ENCODE measurements at places on chromosomes 12 and 14.

DNA sequence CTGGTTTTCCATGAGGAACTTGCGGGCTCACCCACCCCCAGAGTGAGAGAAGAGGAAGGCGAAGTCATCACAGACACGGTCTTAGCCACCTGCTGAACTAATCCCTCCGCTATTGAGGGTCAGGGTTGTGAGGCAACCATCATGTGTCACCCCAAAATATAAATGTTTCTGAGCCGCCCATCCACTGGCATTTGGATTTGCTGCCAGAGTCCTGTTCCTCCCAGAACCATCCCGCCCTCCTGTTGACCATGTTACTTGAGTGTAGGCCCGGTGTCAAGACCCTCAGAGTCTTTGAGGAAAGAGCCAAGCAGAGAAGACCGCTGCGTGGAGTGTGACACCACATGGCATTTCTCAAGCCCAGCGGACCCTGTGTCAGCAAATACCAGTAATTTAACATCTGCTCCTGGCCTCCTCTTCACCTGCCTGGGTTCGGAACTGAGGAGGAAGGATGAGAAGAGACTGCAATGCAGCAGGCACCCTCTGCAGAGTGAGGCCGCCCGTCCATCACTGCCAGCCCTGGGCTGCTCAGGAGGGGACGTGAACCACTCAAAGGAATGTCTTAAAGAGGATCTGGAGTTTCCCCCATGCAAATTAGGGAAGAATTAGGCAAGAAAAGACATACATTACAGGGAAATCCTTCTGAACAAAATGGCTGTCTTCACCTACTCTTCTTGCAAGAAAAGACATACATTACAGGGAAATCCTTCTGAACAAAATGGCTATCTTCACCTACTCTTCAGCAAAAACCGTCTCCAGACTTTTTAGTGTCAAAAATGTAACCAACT lies 100.4 kb downstream of the FBXL14 start:
- H3K36me3 ChIP-seq = peaks cover 17% of the 10 kb centered on the region
- no peaks in the 10 kb centered on the region for H3K27me3 ChIP-seq
- no peak overlapping the region for H3K4me3 ChIP-seq
- no peak overlapping the region for H3K27ac ChIP-seq
- no peak for DNase-seq

DNA sequence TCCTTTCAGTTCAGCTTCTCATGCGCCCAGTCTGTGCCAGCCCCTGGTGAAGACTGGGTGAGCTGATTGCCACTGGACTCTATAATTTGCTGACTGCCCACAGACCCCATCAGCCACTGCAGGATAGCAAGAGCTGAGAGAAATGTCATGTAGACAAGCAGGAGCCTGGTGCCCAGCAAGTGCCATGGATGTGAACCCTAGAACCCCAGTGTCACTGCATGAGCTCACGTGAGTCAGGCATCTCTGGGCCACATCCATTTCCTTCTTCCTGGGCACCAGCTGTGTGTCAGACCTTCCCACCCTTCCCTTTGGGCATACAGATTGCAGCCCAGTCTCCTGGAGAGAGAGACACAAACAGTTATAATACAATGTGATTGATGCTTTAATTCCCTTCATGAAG lies 73.8 kb downstream of the NTF3 start:
- H3K27me3 ChIP-seq = no peaks in the 10 kb centered on the region
- no peak overlapping the region for H3K27ac ChIP-seq
- no peaks in the 10 kb centered on the region for H3K36me3 ChIP-seq
- no peak overlapping the region for H3K4me3 ChIP-seq
- DNase-seq = no peak

DNA sequence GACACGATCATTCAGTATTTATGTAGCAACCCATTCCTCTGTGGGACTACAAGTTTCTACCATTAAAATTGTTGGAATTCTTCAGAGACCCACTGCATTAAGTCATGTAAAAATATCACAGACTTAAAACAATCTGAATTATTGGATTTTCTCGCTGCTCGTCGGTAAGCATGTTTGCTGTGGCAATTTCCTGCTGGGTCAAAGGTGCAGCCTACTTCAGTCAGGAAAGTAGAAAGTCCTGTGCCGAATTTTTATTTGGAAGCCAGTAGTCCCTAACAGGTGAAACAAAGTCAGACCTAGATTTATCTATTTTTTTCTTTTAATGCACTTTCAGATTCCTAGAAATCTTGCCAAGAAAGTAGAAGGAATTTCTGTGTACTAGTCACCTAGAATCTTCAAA lies 110.4 kb upstream of the MYL2 start:
- peaks cover 22% of the 10 kb centered on the region for H3K4me1 ChIP-seq
- no peak overlapping the region for H3K4me3 ChIP-seq
- H3K27ac ChIP-seq = no peak overlapping the region
- H3K36me3 ChIP-seq = no peaks in the 10 kb centered on the region
- no peak for DNase-seq
- peaks cover 25% of the 10 kb centered on the region for H3K27me3 ChIP-seq

DNA sequence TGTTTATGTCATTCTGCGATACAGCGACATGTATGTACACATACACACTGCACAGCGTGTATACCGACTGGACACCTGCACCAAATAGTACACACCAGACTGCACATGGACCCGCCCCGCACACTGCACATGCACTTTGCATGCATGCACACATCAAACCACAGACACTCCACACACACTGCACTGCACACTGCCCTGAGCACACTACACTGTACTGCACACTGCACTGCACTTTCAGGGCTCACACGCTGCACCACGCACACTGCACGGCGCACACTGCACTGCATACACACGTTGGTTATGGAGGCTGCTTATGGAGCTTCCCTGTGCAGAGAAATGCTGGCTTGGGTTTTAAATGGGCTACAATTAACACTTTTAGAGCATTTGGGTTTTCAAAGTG lies 1.6 kb downstream of the PAPLN start:
- peaks cover 16% of the 10 kb centered on the region for H3K4me1 ChIP-seq
- no peak overlapping the region for H3K27ac ChIP-seq
- H3K4me3 ChIP-seq = no peak overlapping the region

DNA sequence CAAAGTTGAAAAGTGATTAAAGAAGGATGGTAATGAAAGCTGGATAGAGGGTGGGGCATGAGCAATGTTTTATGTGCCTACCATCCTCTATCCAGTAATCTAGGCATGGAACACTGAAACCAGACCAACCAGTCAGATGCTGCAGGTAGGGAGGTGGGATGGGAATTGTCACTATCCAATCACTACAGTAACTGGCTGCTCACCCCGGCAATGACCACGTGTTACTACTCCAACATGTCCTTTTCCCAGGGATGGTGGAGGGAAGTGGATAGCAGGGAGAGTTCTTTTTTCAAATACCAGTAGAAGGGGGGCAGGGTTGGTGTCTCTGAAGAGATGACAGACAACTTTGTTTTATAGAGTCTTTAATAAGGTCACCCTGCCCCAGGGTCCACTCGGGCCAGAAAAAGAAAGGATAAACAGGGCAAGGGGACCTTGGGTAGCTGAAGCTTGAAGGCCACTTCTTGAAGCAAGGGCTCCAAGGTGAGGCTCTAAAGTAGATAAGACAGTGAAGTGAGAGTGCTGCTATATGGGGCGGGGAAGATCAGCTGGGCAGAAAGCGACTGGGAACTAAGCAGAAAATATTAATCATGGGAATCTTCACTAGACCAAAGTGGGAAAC lies 14.7 kb upstream of the CDH24 start:
- peaks cover 24% of the 10 kb centered on the region for H3K4me1 ChIP-seq
- DNase-seq = no peak
- H3K27ac ChIP-seq = peak overlapping the region; percentile 69

- no peak overlapping the region for H3K4me3 ChIP-seq
- no peaks in the 10 kb centered on the region for H3K27me3 ChIP-seq
- no peaks in the 10 kb centered on the region for H3K36me3 ChIP-seq
- no peak for DNase-seq
- no peaks in the 10 kb centered on the region for H3K4me1 ChIP-seq
- H3K27ac ChIP-seq = no peak overlapping the region
These were observed 196.9 kb downstream of the BCL11B start for GRCh38 chr14:99075061-99075460.

GRCh38 chr14:26525085-26525484 lies 72.7 kb downstream of the NOVA1 start:
- H3K4me1 ChIP-seq = no peaks in the 10 kb centered on the region
- H3K36me3 ChIP-seq = no peaks in the 10 kb centered on the region
- H3K27me3 ChIP-seq = no peaks in the 10 kb centered on the region
- DNase-seq = no peak
- no peak overlapping the region for H3K27ac ChIP-seq

DNA sequence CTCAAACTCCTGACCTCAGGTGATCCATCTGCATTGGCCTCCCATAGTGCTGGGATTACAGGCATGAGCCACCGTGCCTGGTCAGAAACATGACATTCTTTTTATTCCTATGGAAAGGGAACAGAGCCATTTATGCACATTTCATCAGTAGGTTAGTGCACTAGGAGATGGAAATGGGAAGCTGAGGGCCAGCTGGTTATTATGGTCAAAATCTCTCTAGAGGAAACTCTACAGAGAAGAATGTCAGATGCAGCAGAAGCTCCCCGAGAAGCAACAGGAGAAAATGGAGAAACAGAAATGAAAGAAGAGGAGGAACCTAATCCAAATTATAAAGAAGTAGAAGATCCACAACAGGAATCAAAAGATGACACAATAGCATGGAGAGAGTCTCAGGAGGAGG lies 2.7 kb downstream of the CFAP251 start:
- H3K36me3 ChIP-seq = peaks cover 12% of the 10 kb centered on the region
- no peak overlapping the region for H3K4me3 ChIP-seq
- H3K27ac ChIP-seq = no peak overlapping the region
- no peak for DNase-seq
- H3K4me1 ChIP-seq = peaks cover 13% of the 10 kb centered on the region
- no peaks in the 10 kb centered on the region for H3K27me3 ChIP-seq

GRCh38 chr12:1808798-1809480 lies 11.4 kb upstream of the LRTM2 start:
- H3K27me3 ChIP-seq = no peaks in the 10 kb centered on the region
- peaks cover 10% of the 10 kb centered on the region for H3K4me1 ChIP-seq

DNA sequence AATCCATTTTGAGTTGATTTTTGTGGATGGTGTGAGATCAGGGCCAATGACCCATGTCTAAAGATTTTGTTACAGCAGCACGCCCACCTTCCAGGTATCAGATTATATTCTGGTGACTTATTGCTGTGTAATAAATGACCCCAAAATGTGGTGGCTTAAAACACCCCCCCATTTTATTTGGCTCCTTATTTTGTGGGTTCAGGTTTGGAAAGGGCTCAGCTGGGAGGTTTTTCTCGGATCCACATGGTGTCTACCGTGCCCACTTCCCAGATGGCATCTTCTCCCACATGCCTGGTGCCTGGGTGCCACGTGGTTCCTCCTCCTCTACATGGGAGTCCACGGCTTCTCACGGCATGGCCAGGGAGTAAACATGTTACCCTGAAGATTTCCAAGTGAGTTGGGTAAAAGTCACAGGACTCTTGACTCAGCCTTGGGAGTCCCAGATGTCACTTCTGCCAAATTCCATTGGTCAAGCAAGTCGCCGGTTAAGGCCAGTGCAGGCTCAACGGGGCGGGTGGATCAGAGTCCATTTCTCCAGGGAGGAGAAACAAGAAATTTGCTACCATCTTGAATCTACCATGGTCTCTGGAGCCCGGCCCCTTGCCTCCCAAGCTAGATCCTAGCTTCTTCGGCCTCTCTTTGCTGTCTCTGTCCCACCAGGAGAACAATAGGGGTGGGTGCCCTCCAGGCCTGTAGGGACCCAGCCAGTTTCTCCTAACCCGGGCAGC lies 214.3 kb downstream of the KIF26A start:
- H3K36me3 ChIP-seq = no peaks in the 10 kb centered on the region
- DNase-seq = no peak
- no peaks in the 10 kb centered on the region for H3K4me1 ChIP-seq
- no peak overlapping the region for H3K4me3 ChIP-seq

DNA sequence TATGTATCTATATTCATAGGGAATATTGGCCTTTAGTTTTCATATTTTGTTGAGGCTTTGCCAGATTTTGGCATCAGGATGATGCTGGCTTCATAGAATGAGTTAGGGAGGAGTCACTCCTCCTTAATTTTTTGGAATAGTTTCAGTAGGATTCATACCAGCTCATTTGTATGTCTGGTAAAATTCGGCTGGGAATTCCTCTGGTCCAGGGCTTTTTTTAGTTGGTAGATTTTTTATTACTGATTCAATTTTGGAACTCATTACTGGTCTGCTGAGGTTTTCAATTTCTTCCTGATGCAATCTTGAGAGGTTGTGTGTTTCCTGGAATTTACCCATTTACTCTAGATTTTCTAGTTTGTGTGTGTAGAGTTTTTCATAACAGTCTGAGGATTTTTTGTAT lies 175.2 kb downstream of the EPS8 start:
- no peaks in the 10 kb centered on the region for H3K27me3 ChIP-seq
- no peaks in the 10 kb centered on the region for H3K36me3 ChIP-seq
- no peak overlapping the region for H3K4me3 ChIP-seq
- no peaks in the 10 kb centered on the region for H3K4me1 ChIP-seq

DNA sequence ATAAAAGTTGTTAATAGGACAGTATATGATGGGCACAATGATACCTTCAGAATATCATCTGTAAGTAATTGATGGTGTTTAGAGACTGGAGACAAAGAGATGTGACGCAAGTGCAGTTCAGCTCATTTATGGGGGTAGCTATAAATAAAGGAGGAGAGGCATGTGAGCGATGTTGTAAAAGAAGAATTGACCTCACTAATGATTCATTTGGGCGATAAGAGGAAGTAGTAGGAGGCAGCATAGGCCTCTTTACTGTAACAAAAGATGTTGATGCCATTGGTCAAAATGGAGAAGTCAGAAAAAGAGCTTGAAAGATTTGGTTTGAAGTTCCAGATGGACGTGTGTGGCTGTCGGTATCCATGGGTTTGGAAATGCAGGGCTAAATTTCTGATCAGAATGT lies 70.0 kb downstream of the FLRT2 start:
- H3K4me3 ChIP-seq = no peak overlapping the region
- no peak for DNase-seq
- H3K27ac ChIP-seq = no peak overlapping the region
- no peaks in the 10 kb centered on the region for H3K27me3 ChIP-seq

DNA sequence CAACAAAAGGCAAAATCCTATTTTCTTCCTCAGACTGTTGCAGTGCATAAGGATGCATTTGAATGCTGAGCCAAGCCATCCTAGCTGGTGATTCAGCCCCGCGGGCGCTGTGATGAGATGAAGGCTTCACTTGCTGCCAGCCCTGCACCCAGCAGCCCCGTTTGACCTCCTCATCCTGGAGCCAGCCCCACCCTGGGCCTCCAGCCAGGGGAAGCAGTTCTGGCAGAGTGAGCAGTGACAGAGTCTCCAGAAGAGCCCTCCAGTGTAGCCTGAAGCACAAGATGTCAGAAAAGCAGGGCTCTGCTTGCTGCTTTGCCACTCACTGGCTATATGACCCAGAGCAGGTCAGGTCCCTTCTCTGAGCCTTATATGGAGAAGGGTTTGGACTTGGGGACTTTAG lies 96.2 kb upstream of the HSPB8 start:
- no peaks in the 10 kb centered on the region for H3K27me3 ChIP-seq
- H3K27ac ChIP-seq = no peak overlapping the region
- no peaks in the 10 kb centered on the region for H3K4me1 ChIP-seq
- no peaks in the 10 kb centered on the region for H3K36me3 ChIP-seq

- no peak overlapping the region for H3K27ac ChIP-seq
- H3K27me3 ChIP-seq = no peaks in the 10 kb centered on the region
- DNase-seq = no peak
- H3K4me3 ChIP-seq = no peak overlapping the region
These were observed 278.4 kb upstream of the ATXN7L3B start for GRCh38 chr12:74259199-74259598.

Measured in CD4-positive, CD25-positive, alpha-beta regulatory T cell (primary cell).